NCI-H524 (cell line): ENCODE measurements at places on chromosomes 1 and 21.

DNA sequence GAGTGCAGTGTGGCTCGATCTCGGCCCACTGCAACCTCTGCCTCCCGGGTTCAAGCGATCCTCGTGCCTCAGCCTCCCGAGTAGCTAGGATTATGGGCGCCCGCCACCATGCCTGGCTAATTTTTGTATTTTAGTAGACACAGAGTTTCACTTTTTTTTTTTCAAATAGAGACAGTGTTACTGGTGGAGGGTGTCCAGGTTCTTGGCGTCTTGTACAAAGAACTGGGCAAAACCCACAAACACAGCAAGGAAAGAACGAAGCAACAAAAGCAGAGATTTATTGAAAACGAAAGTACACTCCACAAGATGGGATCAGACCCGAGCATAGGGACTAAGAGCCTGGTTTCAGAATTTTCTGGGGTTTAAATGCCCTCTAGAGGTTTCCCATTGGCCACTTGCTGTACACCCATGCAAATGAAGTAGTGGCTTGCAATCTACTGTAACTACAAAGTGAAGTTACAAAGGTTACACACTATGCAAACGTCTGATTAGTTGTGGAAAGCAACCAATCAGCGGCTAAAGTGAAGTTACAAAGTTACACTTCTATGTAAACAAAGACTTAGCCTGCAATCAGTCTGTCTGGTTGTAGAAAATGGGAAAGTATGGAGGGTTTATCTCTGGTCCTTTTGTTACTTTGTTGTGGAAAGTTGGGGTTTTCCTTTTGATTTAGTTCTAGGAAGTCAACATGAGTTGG lies 199.1 kb downstream of the DYRK1A start:
- no peak for DNase-seq

DNA sequence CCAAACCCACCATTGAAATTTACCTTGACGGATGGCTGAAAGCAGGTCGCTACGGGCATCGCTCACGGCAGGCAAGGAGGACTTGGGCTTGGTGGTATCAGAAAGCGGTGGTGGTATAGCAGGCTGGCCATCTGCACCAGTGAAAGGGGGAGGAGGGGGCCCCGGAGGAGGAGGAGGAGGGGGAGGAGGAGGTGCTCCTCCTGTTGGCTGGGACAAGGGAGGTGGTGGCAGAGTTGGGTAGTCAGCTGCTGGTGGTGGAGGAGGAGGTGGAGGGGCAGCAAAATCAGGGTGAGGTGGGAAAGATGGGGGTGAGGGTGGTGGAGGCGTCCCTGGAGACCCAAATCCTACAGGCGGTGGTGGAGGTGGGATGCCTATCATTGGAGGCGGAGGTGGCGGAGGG lies 17.2 kb downstream of the GPR3 start:
- no peak for DNase-seq

DNA sequence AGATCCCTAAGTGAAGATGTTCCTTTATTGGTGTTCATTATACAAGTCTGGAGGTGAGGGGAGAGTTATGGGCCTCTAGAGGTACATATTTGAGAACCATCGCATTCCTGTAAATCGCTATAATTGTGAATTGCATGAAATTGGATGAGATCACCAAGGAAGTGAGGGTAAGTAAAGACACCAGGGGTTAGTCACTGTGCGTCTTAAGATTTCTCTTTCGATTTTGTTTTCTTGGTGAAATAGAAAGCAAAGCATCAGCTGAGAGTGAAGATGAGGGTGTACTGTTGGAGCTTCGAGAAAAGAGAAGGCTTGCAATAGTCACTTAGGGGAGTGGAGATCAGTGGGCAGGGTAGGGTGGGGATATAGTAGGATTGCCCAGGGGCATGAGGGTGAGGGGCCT lies 82.1 kb downstream of the RAVER2 start:
- DNase-seq: no peak

GRCh38 chr1:113444857-113445256 lies 54.5 kb downstream of the MAGI3 start:
- no peak for DNase-seq

- DNase-seq: no peak
Measured at GRCh38 chr1:201503397-201504176, 3.3 kb downstream of the CSRP1 start.

DNA sequence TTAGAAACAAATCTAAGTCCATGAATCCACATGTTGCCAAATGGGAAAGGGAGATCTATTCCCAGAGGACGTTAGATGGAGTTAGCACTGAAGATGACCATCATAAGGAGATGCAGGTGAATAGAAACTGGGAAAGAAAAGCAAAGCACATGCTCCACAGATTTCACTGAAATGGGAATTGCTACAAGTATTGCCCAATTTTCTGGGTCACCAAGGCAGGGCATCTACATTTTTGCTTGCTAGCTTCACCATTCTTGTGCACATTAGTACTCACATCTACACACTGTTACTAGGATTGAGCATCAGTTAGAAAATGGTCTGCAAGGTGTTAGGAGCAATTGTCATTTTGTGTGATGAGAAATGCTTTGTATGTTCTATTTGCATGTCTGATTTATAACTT lies 99.1 kb downstream of the JAK1 start:
- DNase-seq: no peak

- DNase-seq: no peak
Measured at GRCh38 chr1:207812778-207813511, 61.1 kb downstream of the CD46 start.

DNA sequence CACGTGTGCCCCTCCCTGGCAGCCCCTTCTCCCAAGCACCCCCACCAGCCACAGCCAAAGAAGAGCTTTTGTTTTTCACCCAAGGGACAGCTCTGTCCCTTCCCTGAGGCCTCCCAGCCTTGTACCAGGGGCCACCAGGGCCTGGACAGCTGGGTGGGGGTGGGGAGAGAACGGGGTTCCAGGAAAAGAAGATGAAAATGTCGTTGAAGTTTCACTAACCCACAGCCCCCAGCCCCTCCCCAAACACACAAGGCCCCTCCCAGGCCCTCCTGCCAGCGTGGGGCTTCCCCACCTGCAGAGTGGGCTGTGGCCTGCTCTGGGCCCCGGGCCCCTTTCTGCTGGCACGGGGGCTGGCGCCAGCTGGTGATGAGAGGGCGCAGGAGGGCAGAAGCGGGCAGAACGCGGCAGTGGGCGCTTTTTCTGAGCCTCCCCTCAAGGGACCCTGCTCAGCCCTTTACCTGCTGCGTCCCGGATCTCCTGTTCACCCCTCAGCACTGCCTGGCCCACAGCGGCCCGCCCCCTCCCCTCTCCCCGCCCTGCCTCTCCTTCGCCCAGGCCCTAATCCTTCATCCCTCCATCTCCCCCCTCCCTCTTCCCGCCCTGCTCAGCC lies 5.5 kb upstream of the ANKRD65 start:
- no peak for DNase-seq

GRCh38 chr1:182680901-182681567 lies 3.4 kb downstream of the RGS8 start:
- DNase-seq: no peak

- no peak for DNase-seq
Measured at GRCh38 chr1:77120950-77121349, 98.3 kb downstream of the PIGK start.

DNA sequence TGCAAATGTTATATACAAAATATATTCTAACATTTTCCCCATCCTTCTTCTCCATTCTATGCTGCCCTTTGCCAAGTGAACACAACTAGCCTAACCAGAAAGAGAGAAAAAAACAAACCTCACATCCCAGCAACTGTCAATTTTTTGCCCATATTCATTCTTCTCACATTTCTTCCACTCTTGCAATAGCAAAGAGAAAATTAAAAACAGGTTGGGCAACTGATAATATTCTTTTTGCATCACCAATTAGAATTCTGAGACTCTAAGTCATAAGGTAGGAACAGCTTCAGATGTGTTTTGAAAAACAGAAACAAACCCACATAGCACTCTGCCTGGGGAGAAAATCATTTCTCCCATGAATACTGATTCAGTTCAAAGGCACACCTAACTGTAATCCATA lies 25.2 kb upstream of the EXO1 start:
- no peak for DNase-seq

- DNase-seq: peak; percentile 33
Measured at GRCh38 chr1:233904633-233905415, at the start of gene SLC35F3. Gene SLC35F3, plus strand, starts transcription at chr1:233904676.

- no peak for DNase-seq
Measured at GRCh38 chr1:200907611-200908097, 13.0 kb downstream of the INAVA start.

DNA sequence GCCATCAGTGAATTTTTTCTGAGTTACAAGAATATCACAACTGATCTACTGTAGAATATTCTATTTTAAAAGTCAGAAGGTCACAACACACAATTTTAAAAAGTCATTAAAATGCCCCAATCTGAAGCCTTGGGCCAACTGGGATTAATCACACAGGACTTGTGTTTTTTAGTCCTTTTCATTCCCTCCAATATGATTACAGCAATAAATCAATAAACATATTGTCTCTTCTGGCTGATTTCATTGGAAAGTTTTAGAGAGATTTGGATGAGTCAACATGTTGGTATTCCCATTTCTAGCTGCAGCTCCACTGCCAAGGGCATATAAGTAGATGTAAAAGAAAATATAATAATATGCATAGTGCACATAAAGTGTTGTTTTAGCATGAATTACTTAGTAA lies 85.8 kb downstream of the NIBAN1 start:
- no peak for DNase-seq

DNA sequence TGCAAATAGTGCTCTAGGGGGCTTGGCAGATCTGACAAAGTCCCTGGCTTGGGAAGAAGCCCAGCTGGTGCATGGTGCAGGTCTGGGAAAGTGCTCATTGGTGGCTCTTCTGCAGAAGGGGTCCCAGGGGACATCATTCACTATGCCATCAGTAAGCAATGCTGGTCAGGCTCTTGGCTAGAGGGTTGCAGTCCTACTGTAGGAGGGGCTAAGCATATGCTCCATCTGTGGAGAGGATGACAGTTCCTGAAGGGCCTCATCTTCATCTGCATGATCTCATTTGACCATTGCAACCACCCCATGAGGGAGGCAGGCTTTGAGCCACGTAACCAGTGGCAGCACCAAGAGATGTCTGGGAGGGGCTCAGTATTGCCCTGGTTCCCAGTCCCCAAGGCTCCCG lies 31.5 kb upstream of the VASH2 start:
- DNase-seq: peak; percentile 81

DNA sequence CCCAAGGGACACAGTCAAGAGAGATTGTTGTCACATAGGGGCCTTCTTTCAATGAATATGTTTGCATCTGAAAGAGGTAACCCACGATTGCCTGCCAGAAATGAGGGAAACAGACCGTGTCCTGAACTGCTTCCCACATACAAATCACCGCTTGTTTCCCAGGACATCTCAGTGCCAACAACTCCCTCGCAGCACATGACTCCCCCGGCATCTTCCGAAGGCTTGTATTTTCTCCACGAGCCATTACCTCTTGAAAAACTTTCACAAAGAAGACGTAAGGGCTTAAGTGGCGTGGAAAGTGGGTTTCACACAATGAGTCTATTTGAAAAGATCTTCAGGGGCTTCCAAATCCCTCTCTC lies 31.6 kb upstream of the PDE9A start:
- DNase-seq: no peak

DNA sequence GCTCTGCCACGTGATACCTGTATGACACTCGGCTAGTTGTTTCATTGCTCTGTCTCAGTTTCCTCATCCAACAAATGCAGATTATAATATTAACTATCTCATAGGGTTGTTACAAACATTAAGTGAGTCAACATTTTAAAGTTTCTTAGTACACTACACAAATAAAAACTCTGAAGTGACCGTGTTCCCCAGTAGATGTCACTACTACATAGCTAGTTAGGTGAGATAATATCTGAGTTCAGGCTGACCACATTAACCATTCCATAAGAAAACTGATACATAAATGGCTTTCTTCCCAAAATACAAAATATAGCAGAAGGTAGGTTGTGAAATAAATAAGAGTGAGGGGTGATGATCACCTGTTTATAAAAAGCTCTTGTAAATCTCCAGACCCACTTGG lies 214.1 kb downstream of the NUF2 start:
- DNase-seq: peak; percentile 21

DNA sequence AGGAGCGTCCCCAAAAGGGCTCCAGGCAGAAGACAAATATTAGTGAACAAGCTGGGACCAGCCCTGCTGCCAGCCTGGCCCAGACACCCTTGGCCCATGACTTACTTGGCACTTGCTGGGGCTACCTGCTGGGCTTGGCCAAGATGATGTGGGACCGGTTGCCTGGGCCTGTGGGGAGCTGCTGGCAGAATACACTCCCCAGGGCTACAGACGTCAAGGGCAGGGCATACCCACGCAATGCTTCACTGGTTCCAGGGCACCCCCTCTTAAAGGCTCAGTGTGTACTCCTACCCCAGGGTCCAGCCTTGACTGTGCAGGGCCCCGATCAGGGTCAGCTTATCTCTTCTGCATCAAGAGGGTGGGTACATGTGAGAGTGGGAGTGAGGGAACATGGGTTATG lies 106.5 kb upstream of the SLC2A1 start:
- DNase-seq: no peak

GRCh38 chr1:61043010-61043820 lies 39.1 kb upstream of the NFIA start:
- DNase-seq: peak; percentile 72

- no peak for DNase-seq
Measured at GRCh38 chr1:47323599-47324031, 9.7 kb upstream of the STIL start.

GRCh38 chr1:160607011-160607671 lies 27.8 kb upstream of the CD84 start:
- DNase-seq: peak; percentile 50

- DNase-seq: no peak
Measured at GRCh38 chr1:3940081-3940753, 40.1 kb upstream of the C1orf174 start.

DNA sequence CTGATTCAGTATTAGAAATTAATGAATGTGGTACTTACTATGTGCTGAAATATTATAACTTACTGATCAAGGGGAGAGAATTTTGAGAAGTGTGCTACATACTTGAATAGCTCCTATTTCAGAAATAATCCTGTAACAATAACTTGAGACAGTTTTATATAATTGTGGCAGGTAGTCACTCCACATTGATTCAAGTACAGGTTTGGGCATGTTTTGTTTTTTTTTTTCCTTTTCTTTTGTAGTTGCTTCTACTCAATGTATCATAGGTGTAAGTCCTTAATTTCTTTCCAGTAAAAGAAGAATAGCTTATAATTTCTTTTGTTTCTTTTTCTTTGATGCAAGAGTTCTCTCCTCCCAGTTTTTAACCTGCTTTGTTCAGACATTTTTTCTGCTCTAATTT lies 86.1 kb upstream of the ADGRL2 start:
- no peak for DNase-seq

DNA sequence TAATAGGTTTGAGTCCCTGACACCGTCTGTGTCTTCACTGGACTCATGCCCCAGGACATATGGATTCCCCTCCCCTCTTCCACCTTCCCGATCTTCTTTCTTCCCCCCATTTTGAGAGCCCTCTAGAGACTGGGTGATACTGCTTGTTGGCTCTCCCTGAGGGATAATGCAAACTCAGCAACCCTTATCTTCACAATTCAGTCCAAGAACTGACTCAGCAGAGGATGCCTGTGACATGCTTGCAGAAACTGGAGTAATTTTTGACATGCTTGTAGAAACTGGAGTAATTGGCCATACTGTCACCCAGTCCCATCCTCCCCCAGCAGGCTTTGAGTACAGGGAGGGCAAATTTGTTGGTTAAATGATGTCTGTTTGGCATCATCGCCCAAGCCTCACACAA lies 127.6 kb upstream of the CTTNBP2NL start:
- DNase-seq: no peak
